Activated naive CD8-positive, alpha-beta T cell treated with anti-CD3 and anti-CD28 coated beads, Interleukin-2, amount 10 ng/mL, durations not matched to agents 7 days and 5 days (primary cell): ENCODE measurements at places on chromosomes 6 and 20. TPM values are rescaled to one million over a fixed set of nuclear protein-coding genes. Genes with fewer than 3 reads are reported as not detected.
A peak's percentile ranks its signal among the peaks of the same experiment; 100 is the strongest.

DNA sequence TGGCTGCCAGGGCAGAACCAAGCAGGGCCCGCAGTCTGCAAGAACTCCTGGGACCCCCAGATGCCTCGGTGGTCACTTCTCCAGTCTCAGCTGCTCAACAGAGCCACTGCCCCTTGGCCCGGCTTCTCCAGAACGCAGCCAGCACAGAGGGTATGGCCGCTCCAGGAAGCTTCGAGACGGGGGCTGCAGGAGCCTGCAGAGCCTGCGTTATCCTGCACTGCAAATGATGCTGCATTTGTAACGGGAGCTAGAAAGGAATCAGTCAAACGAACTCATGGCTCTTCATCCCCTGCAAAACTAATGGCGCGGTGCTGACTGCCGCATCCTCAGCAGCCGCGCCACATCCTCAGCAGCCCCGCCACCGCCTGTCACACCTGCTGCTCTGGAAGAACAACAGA is 254.9 kb downstream of the TAF4 start:
- no peak for DNase-seq

DNA sequence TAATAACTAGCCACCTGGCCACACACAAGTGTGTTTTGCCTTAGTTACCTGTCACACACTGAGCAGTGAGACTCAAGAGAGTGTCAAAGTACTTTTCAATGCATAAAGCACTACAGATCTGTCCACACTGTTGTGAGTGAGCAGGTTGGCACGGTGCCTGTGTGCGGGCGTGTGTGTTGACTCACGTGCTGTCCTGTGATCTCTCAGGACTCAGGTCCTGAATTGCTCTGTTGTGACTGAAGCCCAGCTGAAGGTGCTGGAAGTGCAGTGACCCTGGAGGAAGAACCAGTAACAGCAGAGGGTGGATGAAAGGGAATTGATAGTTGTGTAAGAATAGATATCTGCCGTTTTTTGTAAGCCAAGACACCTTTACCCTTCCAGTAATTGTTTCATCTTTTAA is 18.3 kb downstream of the SLC16A10 start:
- DNase-seq, result no peak

The C20orf204 gene
- total RNA-seq, result 9.7 TPM

DNA sequence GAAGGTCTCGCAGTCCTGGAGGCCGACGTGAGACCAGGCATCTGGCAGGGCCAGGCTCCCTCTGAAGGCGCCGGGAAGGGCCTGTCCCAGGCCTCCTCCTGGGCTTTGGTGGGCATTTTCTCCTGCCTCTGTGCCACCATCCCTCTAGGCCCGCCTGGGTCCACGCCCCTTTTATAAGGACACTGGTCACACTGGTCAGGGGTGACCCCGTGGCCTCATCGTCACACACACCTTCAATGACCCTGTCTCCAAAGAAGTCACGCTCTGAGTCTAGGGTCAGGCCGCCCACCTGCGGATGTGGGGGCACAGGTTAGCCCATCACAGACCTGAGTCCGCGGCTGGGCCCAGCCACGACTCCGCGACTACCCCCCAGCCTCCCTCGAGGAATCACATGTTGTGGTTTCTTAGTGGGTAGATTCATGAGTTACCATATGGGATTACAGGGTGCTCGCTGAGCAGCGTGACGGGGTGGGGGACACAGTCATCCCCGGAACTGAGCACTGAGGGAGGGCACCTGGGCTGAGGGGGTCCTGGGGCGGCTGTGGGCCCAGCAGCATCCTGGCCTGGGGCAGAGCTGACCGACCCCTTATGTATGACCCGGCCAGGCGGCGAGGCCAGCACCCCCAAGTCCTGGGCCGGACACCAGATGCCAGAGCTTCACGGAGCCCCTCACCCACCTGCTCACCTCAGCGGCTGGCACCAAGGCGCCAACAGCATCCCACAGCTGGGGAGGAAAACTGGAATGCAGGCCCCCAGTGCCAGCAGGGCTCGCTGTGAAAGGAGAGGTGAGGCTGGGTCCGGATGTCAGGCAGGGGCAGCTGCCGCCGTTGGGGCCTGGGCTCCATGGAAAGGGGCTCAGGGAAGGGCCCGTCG is 115.9 kb downstream of the DLL1 start:
- peak; percentile 25 for DNase-seq

GRCh38 chr6:93418033-93418407 is 1.3 kb downstream of the EPHA7 start:
- no peak for DNase-seq

GRCh38 chr20:25344634-25345033 is 46.0 kb downstream of the ABHD12 start:
- no peak for DNase-seq

DNA sequence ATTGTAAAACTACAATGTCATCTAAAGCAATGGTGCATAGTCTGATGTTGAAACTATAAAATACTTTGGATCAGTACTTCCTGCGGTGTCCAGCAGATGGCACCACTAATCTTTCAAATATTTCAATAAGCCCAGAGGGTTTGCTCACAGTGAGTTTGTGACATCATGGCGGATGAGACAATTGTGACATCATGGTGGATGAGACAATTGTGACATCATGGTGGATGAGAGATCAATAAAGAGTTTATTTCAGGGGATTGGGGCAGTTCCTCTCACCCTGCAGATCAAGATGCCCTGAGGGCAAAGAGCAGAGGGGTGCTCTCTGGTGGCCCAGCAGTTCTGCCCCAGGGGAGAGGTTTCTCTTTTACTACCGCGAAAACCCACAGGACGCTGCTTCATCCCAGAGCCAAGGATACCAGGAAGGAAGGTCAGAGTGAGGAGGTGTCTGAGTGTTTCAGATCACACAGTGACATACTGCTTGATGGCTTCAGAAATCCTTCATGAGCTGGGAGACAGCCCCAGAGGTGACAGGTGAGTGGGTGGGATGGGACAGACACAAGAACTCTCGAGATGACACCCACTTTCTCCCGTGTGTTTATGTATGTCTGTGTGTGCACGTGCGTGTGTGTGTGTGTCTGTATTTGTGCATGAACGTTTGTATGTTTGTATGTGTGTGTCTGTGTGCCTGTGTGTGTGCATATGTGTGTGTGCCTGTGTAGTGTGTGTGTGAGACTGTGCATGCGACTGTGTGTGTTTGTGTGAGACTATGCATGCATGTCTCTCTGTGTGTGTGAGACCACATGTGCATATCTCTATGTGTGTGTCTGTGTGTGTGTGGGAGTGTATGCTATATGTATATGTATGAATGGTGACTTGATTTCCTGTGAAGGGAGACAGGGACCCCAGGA is 7.3 kb upstream of the ULBP2 start:
- no peak for DNase-seq

DNA sequence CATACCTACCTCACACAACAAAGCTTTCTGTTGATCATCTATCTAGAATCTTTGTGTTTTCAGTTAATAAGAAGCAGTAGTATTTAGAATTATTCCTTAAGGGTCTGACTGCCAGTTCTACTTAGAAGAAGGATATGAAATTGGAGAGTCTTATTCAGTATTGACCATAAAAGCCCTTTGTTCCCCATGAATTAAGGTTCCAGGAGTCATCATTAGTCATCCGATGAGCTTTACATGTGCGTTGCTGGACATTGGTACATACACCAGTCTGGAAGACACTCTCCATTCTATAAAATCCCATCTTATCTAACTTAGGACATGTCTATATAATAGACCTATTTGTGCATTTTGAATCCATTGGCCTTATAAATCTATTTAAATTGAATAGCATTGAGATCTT is 34.4 kb upstream of the RNF217 start:
- no peak for DNase-seq

The POLR1H gene
- total RNA-seq, result 55.6 TPM

DNA sequence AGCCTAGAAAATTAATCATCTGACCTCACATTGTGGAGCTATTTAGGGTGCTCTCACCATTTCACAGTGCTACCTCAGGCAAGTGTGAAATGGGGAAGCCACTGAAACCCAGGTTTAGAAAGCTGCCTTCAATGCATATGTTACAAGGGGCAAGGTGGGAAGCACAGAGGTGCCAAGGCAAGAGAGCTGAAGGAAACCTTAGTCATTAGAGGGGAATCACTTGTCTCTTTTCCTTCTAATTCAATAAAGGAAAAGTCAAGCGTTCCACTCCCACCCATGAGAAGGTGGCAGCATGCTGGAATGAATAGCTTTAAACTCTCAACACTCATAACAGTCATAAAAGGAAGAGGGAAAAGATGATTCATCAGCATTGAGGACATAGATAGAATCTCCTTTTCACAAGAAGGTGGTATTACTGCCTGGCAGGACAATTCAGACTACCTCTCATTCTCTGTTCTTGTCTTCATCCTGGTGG is 251.9 kb upstream of the IRAK1BP1 start:
- DNase-seq, result no peak

DNA sequence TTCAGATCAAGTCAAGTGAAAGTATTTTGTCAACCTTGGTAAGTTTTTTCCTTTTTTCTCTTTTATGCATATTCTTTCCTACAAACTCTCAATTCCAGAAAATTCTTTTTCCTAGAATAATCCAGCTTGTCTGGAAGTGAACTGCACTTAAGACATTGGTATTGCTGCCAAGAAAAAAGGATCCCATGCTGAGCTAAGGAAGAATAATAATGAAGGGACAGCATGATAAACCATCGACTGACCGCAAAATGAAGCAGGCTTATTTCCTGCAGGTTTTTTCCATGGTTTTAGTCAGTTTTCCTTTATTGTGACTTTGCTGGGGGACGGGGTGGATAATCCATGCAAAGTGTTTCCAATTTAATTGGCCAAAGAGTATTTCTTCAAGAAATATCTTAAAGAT is 857.6 kb upstream of the SLC35B3 start:
- DNase-seq, result no peak

DNA sequence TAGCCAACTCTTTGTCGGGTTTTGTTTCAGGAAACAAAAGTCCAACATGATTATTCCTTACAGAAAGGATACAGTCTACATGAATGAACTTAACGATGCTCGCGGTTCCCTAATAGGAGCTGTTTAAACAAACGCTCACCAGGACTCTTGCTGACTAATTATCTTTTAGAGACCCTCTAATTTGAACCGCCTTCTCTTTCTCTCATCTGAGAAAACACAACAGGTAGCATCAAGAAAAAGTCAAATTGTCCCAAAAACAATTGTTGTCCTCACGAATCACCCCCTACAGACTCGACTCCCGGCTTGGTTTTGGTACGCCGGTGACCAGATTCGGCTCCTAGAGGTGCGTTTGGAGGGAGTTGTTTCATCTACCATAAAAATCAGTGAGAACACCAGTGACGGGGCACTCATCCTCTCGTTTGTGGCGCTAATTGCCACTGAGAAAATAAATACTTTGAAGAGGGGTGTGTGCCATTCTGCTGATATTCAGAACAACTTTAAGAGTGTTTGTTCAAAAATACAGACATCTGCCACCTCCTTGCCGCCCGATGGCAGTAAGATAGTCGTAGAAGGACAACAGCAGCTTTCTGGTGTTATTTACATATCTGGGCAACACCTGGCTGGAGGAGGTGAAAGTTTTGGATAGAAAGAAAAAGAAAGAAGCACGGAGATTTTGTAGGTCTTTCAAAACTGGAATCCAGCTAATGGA is 1.1 kb upstream of the SIM1 start:
- no peak for DNase-seq

DNA sequence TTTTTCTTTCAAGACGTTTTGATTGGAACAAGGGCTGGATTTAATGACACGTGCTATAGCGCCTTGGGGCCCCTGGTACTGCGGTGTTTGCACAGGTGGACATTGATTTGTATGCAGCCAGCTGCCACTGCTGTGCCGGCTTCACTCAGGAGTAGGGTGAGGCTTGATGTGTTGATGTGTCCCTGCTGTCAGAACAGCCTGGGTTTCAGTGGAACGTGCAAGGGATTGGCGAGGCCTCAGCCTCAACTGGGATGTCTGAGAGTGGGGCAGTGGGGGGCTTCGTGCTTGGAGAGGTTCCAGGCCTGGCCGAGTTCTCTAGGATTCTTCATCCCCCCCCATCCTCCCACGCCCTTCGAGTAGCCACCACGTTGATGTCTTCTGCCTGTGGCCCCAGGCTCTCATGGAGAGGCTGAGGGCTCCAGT is 23.0 kb downstream of the PYGB start:
- DNase-seq, result no peak

The MTFR2 gene
- 16.9 TPM for total RNA-seq

DNA sequence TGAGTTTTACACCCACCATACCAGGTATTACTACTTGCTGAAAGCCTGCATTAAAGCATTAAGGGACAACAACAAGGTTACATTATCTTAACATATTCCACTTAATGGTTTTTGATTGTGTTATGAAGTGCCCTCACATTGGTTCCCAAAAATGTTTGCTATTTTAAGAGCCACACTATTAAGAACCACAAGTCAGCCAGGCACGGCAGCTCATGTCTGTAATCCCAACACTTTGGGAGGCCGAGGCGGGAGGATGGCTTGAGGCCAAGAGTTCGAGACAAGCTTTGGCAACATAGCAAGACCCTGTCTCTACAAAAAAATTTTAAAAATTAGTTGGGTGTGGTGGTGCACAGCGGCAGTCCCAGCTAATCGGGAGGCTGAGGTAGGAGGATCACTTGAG is 28.2 kb downstream of the ATXN1 start:
- DNase-seq, result no peak

The C20orf202 gene
- total RNA-seq, result 0.26 TPM

DNA sequence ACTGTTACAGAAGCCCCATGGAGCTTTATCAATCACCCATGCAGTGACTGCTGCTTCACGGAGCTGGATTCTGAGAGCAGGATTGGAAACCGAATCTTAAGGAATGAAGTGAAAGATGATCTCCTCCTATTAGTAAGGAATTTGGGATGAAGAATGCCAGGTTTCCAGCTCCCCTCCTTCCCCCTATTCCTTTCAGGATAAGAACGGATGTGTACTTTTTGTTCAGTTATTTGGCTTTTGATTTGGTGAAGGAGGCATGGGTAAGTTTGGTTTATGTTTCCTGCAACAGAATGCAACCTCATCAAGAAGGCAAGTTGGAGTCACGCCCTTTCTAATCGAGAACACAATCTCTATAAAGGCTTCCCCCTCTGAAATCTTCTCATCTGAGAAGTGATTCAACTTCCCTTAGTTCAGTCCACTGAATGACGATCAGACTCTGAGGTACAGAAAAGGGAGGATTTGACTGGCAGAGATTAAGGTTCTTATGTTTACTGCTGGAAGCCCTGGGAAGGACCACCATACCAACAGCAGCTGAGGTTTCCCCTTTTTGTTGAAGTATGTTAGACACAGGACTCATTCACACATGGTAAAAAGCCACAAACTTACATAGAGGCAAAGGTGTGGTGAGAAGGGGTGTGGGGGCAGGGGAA is 5.5 kb downstream of the ELMO2 start:
- no peak for DNase-seq

- DNase-seq, result peak; percentile 35
These were observed at the start of gene BPI for GRCh38 chr20:38303908-38304379. Gene BPI (plus strand): TSS chr20:38304156. CDS start chr20:38304224, 68 bp downstream.

GRCh38 chr20:52016022-52016421 is 175.6 kb downstream of the ZFP64 start:
- DNase-seq, result no peak
